Head of caudate nucleus (tissue), 42 donors: ENCODE measurements at places on chromosomes 1 and 21.

DNA sequence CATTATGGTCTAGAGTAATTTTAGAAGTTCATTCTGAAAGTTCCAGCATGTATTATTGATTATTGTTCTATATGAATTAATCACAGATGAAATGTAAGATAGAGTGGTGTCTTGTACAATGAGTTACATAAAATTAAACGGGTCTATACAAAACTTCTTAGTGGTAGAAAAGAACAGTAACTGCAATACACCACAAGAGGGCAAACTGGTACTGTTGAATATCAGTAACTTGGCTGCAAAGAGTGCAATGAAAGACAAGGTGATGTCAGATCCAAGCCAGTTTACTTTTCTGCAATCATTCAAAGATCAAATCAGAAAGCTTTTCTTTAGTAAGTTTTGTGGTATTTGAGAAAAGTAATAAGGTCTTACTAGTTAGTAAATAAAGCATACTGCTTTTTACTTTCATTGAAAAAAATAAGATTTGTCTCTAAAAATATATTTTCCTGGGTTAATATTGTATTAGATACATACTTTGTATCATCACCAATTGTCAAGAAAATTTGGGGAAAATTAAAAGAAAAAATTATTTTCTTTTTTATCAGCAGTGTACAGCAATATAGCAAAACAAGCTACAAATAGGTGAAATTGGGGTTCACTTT lies 66.4 kb upstream of the BTG3 start:
- no peak for DNase-seq

GRCh38 chr21:41571938-41572510 lies 64.1 kb upstream of the TMPRSS2 start:
- no peak for DNase-seq

- DNase-seq: no peak
Measured at GRCh38 chr1:244102046-244102445, 51.0 kb downstream of the ZBTB18 start.

- no peak for DNase-seq
Measured at GRCh38 chr1:38038861-38039260, 7.7 kb downstream of the POU3F1 start.

- no peak for DNase-seq
Measured at GRCh38 chr1:68459796-68460195, 10.0 kb upstream of the RPE65 start.

- DNase-seq: no peak
Measured at GRCh38 chr1:220335668-220336067, 63.4 kb upstream of the RAB3GAP2 start.

DNA sequence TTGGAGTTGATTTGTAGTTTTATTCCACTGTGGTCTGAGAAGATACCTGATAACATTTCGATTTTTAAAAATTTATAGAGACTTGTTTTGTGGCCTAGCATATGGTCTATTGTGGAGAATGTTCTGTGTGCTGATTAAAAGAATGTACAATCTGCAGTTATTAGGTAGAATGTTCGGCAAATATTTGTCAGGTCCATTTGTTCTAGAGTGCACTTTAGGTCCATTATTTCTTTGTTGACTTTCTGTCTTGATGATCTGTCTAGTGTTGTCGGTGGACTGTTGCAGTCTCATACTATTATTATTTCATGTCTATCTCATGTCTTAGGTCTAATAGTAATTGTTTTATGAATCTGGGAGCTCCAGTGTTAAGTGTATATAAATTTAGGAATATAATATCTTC lies 116.8 kb downstream of the NME7 start:
- DNase-seq: no peak

- no peak for DNase-seq
Measured at GRCh38 chr1:217389895-217390294, 241.0 kb downstream of the GPATCH2 start.

- DNase-seq: no peak
Measured at GRCh38 chr1:47190857-47191256, 1.0 kb upstream of the PDZK1IP1 start.

DNA sequence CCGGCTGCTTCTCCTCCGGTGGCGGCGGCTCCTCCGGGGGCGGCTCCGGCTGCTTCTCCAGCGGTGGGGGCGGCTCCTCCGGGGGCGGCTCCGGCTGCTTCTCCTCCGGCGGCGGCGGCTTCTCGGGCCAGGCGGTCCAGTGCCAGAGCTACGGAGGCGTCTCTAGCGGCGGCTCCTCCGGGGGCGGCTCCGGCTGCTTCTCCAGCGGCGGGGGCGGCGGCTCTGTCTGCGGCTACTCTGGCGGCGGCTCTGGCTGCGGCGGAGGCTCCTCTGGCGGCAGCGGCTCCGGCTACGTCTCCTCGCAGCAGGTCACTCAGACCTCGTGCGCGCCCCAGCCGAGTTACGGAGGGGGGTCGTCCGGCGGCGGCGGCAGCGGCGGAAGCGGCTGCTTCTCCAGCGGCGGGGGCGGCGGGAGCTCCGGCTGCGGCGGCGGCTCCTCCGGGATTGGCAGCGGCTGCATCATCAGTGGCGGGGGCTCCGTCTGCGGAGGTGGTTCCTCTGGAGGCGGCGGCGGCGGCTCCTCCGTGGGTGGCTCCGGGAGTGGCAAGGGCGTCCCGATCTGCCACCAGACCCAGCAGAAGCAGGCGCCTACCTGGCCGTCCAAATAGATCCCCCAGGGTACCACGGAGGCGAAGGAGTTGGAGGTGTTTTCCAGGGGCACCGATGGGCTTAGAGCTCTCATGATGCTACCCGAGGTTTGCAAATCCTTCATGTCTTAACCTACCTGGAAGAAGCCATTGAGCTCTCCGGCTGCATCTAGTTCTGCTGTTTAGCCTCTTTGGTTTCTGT lies 2.0 kb downstream of the LORICRIN start:
- peak; percentile 56 for DNase-seq

- DNase-seq: no peak
Measured at GRCh38 chr1:1267488-1268283, 6.0 kb downstream of the UBE2J2 start.

- DNase-seq: no peak
Measured at GRCh38 chr1:34330061-34330460, 153.4 kb downstream of the C1orf94 start.

GRCh38 chr1:83802460-83803152 lies 196.3 kb downstream of the TTLL7 start:
- DNase-seq: no peak

DNA sequence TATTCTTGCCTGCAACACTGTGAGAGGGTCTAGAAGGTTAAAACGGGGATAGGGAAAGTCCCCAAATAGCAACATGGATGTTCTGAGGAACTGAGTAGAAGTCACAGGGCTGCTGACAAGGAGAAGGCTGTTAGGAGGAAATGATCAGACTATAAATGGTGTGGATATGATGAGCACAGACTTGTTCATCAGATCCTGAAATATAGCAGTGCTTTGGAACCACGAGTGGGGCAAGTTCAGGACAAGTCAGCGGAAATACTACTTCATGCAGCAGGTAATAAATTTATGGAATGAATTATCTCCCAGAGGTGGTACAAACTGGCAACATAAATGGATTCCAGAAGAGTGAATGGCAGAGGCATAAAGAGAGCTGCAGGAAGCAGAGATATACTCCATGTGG lies 3.2 kb upstream of the KIAA0040 start:
- DNase-seq: no peak

- no peak for DNase-seq
Measured at GRCh38 chr1:52798331-52798730, 44.2 kb upstream of the ZYG11A start.

DNA sequence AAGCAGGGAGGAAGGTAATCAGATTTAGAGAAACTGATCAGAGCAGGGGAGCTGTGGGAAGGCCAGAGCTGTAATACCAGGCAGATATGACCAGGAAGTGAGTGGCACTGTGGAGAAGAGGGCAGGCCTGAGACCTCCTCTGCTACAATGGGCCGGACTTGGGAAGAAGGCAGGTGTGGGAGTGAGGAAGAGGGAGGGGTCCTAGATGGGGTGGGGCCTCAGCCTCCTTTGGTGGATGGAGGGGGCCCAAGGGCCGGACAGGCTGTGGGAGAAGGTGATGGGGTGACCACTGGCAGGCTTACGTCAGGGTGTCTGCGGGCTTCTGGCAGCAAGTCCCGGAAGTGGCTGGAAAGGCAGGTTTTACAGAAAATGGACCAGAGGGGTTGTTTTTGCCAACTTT lies 5.0 kb upstream of the HPCA start:
- DNase-seq: no peak

DNA sequence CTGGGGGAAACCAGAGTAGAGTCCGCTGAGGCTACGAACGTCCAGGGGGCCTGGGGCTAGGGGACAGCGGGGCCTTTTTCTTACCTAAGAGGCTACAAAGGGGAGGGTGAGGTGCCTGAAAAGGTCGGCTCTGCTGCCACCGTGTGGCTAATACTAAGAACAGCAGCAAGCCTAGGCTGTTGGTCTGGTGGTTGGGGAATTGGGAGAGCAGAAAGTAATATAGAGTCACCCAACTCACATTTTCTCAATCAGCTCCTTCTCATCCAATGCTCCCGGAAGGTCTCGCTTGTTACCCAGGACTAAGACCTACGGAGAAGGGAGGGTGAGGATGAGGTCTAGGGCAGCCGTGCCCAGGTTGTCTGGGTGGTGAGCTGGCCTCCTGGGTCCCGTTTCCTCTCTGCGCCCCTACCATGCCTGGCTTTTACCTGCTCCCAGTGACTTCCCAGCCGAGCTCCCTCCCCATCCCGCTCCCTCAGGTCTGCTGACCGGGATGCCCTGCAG lies 9.3 kb downstream of the ARL8A start:
- DNase-seq: peak; percentile 84

DNA sequence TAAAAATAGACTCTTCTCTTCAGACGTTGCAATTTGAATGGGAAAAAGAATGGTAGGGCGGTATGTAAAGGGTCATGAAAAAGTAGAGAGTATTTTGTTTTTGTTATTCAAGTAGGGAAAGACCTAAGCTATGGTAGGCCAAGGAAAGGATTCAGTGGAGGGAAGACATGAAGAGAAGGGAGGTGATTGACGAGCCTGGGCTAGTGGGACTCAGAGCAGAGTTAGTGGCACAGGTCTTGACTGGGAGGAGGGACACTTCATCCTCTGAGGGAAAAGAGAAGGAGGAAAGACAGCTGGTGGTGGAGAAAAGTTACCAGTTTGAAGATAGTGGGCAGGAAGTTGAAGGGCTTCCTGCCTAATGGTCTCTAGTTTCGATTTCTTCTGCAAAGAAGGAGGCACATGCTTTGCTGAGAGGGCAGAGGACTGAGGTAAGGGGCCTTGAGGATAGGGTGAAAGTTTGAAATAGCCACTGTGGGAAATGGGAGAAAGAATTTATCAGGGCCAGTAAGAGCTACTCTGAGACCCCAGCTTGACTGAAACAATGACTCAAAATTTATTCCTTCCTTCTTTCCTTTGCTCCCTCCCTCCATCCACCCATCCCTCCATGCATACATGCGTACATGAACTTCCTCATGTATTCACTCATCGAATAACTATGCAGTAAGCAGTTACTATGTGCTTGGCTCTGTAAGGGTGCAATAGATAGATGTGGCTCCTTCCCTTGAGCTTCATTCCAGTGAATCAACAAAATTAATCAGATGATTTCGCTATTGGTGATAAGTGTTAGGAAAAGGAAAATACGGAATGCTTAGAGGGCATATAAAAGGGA lies 4.2 kb downstream of the CD48 start:
- DNase-seq: no peak

GRCh38 chr1:168966217-168966616 lies 140.3 kb upstream of the ATP1B1 start:
- DNase-seq: no peak

DNA sequence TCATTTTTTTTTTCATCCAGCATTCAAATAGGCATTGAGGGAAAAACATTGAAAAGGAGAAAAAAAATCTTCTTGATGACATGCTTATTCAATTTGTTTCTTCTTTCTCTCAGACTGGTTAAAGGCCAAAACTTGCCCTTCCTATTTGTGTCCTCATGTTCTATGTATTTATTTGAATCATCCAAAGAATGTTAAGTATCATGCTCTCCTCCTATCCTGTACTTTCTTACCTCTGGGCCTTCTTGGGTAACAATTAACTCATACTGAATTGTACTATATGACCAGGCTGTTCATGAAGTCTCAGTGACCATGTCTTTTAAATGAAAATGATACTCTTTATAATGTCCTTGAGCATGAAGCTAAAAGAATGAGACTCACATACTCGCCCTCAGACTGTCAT lies 36.5 kb upstream of the DENND1B start:
- DNase-seq: no peak

DNA sequence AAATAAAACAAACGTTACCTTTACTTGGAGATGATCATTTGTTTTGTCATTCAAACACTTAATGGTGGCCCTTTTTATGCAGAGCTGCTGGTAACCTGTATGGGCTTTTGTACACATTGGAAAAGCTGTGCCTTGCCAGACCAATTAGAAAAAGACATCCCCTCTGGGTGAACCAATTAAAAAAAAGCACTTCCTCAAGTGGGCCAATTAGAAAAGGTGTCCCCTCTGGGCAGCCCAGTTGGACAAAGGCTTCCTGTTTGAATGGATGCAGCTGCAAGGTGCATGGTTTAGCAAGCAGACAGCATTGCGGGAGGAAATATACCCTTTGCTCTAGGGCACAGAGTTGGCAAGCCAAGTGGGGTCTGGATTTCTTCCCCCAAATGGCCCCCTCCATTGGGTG lies 21.6 kb downstream of the HUNK start:
- DNase-seq: no peak

DNA sequence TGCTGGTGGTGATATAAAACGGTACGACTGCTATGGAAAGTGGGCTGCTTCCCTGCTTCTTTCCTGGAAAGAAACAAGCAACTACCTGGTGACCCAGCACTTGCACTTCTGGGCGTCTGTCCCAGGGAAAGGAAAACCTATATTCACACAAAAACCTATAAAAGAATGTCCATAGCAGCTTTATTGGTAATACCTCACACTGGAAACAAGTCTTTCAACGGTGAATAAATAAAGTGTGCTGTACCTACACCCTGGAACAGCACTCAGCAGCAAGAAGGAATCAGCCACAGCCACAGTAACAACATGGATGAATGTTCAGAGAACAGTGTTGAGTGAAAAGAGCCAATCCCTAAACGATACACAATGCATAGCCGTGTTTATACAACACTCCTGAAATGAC lies 19.9 kb downstream of the SLC19A1 start:
- DNase-seq: no peak

DNA sequence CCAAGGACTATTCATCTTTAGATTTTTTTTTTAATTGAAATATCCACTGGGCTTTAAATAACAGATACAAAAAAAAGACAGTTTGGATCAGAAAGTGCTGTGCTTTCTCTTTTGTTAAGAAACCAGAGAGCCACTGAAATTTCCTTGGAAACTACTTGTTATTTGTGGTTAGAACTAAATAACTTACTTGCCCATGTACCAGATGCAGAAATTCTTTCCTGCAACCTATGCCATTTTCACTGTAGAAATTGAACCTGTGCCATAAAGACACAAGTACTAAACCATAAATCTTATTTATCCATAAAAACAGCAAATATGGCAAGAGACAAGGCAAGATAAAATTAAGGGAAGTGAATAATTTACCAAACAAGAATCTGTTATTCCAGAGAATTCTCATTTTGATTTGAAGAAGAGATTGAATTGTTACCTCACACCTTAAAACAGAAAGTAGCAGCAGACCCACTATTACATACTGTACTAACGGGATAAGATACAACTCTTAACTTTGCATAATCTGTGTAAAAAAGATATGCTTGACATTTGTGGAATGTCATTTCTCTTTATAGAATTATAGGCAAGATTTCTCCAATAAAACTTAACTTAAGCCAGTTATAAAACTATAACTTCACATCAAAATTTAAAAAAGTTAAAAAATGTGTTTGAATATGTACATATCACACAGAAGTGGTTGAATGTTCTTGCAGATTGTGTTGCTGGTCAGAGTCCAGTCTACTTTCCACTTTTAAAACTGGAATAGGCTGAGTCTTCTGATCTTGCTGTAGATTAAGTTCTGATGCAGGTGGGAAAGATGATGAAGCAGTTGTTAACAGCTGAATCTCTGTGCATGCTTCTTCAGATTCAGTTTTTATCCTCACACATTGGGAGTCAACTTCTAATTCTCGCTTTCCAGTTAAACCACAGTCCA lies 6.3 kb upstream of the PHTF1 start:
- no peak for DNase-seq
